Common myeloid progenitor, CD34-positive (primary cell): ENCODE measurements at places on chromosomes 3 and 15.

GRCh38 chr3:42098171-42098570 is 7.0 kb downstream of the TRAK1 start:
- DNase-seq: no peak

- DNase-seq: no peak
Observed at GRCh38 chr3:114375608-114376421, 82.0 kb downstream of the TIGIT start.

GRCh38 chr3:115254492-115255196 is 107.6 kb upstream of the ZBTB20 start:
- DNase-seq: no peak

- DNase-seq: no peak
Observed at GRCh38 chr3:172221547-172221946, 182.2 kb downstream of the FNDC3B start.

GRCh38 chr3:94293793-94294195 is 230.9 kb downstream of the NSUN3 start:
- no peak for DNase-seq
